Endothelial cell of umbilical vein (primary cell): ENCODE measurements at places on chromosomes 4 and X. TPM values are rescaled to one million over a fixed set of nuclear protein-coding genes. Genes with fewer than 3 reads are reported as not detected.

Gene ARHGAP6
- 0.69 and 1.4 TPM in 2 replicates for total RNA-seq

Gene GAGE12J
- total RNA-seq: not detected in 2 replicates

Gene MSANTD1
- 0.88 and 1.2 TPM in 2 replicates for total RNA-seq

Gene OFD1
- total RNA-seq: 12.0 and 14.4 TPM in 2 replicates

Gene SPANXB1
- total RNA-seq: not detected in 2 replicates
